ENCODE measurements at places on chromosomes 3 and 15.

DNA sequence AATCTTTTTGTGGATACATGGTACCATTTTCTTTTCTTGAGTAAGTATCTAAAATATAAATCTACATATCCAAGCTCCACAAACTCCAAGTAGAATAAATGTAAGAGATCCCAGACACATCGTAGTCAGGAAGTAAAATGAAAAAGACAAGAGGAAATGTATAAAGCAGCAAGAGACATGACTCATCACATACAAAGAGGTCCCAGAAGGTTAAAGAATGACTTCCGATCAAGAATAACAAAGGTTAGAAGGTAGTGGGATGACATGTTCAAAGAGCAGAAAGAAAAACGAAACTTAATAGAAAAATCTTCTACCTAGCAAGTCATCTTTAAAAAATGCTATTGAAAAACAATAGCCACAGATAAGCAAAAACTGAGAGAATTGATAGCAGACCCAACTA lies 705.8 kb downstream of the NR2F2 start:
- DNase-seq: no peak

DNA sequence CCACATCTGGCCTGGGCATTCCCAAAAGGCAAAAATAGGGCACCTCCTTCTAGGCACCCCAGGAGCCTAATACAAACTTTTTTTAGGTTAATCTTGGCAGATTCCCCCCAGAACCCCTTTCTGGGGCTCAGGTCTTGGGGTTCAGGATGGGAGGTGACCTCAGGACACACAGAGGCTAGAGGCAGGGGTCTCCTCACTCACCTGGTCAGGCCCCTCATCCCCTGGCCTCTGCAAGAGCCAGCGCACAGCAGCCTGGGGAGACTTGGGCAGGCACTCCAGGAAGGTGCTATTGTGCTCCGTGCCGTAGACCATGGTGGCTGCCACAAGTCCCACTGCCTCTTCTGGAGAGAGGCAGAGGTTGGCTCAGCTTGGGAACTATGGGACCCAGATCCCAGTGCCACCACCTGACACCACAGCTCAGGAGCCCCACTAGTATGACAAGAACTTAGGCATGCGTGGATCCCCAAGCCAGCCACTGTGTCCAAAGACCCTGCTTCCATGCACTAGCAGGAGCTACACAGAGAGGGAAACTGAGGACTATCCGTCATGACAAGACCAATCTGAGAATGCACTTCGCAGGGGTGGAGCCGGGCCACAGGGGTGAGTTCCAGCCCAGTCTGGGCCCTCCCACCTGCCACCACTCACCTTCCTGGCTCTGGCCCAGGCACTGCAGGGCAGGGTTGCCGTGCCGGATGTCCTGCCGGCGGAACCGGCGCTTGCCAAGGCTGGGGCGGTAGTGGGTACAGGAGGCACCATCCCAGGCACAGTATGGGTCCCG lies 7.4 kb downstream of the SEMA3G start:
- no peak for DNase-seq

- DNase-seq: no peak
Observed at GRCh38 chr3:8822141-8822540, 52.7 kb upstream of the OXTR start.

GRCh38 chr3:49012441-49013017 lies 5.3 kb downstream of the WDR6 start:
- DNase-seq: no peak

- no peak for DNase-seq
Observed at GRCh38 chr3:33578325-33579177, 138.3 kb upstream of the UBP1 start.

DNA sequence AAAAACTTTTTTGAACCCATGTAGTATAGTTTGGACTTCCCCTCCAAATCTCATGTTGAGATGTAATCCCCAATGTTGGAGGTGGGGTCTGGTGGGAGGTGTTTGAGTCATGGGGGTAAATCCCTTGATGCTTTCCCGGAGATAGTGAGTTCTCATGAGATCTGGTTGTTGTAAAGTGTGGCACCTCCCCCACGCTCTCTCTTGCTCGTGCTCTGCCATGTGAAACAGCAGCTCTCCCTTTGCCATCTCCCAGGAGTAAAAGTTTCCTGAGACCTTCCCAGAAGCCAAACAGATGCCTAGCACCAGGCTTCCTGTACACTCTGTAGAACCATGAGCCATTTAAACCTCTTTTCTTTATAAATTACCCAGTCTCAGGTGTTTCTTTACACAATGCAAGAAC lies 16.0 kb upstream of the RNU6-1 start:
- no peak for DNase-seq

DNA sequence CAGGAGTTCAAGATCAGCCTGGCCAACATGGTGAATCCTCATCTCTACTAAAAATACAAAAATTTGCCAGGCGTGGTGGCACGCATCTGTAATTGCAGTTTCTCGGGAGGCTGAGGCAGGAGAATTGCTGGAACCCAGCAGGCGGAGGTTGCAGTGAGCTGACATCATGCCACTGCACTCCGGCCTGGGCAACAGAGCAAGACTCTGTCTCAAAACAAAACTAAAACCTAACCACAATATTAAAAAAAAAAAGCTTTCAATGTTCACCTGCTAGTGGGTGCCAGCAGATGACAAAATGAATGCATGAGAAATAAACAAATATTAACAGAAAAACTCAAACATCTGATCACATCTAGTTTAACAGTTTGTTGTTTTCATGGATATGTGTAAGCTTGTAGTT lies 9.0 kb downstream of the SLC24A1 start:
- no peak for DNase-seq

- peak; percentile 91 for DNase-seq
Observed at GRCh38 chr3:157088601-157089454, 71.1 kb downstream of the CCNL1 start.

DNA sequence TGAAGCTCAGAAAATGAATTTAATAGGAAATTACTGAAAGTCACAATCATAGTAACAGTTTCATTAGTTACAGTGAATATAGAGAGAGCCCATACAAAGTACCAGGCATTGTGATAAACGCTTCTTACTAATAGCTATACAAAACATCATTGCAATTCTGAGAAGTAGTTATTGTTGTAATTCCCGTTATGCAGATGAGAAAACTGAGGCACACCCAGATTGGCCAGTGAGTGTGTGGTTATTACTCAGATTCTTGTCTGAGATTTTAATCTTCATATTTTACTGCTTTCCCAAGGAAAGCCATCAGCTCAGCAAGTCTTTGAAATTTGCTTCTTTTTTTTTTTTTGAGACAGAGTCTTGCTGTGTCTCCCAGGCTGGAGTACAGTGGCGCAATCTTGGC lies 14.3 kb downstream of the FLNB start:
- DNase-seq: no peak

GRCh38 chr3:181613191-181613590 lies 98.5 kb upstream of the SOX2 start:
- no peak for DNase-seq

- DNase-seq: no peak
Observed at GRCh38 chr15:46703020-46703861, 1014.1 kb upstream of the SEMA6D start.

DNA sequence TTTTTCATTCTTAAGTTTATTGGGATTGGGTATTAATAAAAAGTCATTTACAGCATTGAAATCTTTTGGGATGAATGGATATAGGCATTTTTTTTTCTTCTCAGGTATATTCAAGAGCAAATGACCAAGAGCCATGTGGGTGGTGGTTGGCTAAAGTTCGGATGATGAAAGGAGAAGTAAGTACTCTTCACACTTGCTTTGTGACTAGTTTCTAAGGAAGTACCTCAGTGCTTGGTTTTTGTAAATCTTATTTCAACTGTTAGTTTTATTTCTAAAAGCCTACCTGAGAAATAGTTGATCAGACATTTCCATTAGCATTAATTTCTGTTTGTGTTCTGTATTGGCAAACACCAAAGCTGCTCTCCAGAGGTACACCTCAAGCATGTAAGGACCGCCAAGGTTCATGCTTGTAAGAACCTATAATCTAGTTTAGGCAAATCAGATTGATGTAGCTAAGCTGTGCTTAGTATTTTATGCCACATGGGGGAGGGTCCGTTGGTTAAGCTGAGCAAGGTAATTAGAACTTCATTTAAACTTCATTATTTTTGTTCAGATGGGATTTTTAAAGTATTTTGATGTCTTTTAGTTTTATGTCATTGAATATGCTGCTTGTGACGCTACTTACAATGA lies 35.4 kb downstream of the FXR1 start:
- no peak for DNase-seq

GRCh38 chr3:48415251-48415953 lies 14.5 kb downstream of the PLXNB1 start:
- DNase-seq: no peak

GRCh38 chr3:184523825-184524615 lies 37.6 kb upstream of the EPHB3 start:
- peak; percentile 82 for DNase-seq

DNA sequence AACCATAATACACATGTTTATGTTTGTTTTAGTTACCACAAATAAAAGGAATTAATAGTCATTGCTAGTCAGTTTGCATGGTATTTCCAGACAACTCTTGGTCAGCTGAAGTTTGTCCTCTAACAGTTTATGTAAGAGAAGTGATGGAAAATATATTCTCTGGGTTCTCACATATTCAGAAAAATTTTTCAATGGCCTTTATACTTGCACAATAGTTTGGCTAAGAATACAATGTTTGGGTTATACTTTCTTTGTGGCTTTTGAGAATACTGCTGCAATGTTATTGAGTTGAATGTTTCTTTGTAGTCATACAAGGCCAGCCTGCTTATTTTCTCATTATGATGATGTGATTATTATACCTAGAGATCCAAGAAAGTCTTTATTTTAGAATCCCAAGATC lies 133.9 kb downstream of the RAP2B start:
- DNase-seq: no peak

DNA sequence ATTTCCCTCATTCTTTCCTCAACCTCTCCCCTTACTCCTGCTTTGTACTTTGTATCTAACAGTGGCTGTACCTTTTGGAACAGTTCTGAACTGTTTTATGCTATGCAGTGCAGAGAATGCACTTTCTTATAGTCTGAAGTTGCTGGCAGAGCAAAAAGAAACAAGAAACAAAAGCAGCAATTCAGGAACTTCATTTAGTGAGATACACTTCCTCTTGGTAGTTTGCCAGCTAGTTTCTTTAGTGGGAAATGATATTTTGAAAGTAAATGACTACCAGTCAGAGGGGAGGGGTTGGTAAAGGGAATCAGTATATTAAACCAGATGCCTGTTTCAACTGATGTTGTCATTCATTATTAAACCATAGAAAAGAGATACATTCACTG lies 55.0 kb upstream of the CHD2 start:
- DNase-seq: peak; percentile 94

GRCh38 chr3:64271631-64272030 lies 46.4 kb upstream of the PRICKLE2 start:
- peak; percentile 32 for DNase-seq

- DNase-seq: no peak
Observed at GRCh38 chr3:197019021-197019420, 10.6 kb downstream of the MELTF start.

DNA sequence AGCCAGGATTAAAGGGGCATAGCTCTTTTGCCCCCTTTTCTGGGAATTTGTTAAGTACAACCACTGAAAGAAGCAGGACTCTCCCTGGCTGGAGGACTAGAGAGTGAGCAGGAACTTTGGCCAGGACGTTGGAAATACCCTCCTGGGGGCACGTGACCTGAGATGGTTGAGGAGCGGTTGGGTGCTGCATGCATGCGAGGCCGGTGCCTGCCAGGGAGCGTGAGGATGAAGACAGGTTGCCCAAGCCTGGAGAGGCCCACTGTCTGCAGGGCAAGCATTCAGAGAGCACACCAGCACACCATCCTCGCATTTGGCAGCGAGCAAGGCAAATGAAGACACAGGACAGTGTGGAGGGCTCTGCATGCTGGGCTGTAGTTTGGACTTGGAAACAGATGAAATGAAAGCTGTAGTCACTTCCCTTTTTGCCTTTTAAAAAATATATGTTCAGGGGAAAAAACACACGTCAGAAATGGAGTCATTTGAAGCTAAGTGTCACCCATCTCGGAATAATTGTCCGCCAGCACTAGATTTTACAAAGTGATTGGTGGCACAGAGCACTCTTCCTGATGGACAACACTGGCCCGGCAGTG lies 217.6 kb downstream of the SLCO3A1 start:
- DNase-seq: no peak

- DNase-seq: no peak
Observed at GRCh38 chr15:67809441-67809840, 15.9 kb upstream of the SKOR1 start.

GRCh38 chr15:47620960-47621681 lies 96.2 kb upstream of the SEMA6D start:
- DNase-seq: no peak

DNA sequence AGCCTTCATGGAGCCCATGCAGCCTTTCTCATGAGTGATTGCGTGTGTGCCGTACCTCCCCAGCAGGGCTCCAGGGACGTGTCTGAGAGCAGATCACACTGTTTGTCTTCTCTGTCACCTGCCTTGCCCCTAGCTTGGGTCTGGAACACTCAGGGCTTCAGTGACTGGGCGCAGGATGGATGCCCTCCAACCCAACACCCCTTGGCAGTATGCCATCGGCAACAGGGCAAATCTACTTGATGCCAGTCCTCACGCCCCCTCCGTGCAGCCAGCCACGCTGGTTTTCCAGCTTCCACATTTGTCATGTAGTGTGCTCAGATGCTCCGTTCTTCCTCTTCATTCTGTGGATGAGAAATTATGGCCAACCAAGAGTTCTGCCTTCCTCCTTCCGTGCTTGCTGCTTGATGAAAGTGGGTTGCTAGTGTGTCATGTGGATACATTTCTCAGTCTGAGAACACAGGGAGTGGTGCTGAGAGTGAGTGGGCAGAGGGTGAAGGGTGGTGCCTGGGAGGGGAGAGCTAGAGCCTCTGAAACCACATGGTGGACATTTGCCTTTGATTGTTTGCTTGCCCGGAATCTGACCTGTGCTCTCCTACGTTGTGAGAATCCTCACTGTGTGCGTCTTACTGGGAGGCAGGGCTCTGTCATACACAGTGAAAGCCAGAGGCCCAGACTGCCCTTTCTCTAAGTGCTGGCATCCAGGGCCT lies 97.2 kb downstream of the FAM43A start:
- DNase-seq: no peak

DNA sequence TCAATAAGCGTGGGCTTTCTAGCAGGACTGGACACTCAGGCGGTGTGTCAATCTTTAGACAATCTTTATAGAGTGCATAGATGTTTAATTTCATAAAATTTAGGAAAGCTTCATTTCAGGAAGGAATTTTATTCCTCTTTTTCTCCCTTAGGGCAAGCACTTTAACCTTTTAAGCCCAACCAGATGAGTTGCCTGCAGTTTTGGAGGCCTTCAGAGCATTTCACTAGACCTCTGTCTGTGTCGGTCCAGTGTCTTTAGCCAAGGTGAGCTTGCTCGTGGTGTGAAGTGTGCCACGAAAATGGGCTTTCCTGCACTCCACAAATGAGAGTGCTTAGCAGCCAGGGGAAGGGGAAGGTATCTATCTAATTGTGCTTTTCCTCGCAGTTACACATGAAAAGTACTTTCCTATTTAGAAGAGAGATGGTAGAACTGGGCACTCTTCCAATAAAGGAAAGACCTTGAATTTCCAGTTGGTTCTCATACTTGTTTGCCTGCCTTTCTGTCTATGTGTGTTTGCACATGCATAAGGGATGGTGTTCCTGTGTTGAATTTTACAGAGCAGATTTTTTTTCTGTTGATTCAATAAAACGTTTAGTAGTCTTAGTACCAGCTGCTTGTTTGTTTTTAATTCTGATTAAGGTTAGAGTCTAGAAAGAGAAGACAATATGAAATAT lies 53.6 kb downstream of the FEZF2 start:
- no peak for DNase-seq

All from hematopoietic multipotent progenitor cell treated with erythropoietin and hydrocortisone succinate and interleukin-3 and kit ligand, for 6 days (in vitro differentiated cells).